Right cardiac atrium (tissue), 5 donors: ENCODE measurements at places on chromosomes 1 and 21.
A peak's percentile ranks its signal among the peaks of the same experiment; 100 is the strongest.

DNA sequence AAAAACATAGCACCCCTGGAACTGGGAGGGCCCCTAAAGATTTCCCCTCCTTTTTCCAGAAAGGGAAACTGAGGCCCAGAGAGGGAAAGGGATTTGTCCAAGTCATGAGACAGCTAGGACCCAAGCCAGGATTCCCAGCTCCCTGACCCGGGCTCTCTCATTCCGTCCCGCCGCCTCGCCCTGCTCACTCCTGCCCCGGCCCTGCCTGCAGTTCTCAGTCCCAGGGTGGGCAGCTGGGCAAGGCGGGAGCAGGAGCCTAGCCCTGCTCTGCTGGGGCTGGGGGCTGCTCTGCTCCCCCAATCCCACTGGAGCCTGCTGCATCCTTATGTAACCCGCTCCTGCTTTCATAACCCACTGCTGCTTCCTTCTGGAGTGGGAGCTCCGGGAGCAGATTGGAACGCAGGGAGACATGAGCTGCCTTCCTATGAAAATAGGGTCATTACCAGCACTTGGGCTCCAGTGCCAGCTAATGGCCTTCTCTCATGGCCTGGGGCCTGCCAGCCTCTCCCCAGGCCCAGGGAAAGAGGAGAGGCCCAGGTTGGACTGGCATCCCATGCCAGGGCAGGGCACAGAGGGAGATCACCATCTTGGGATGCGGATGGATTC is 84.5 kb downstream of the CAMK2N1 start:
- DNase-seq, result no peak

- no peak for DNase-seq
Observed at GRCh38 chr1:213296558-213296957, 245.5 kb downstream of the RPS6KC1 start.

DNA sequence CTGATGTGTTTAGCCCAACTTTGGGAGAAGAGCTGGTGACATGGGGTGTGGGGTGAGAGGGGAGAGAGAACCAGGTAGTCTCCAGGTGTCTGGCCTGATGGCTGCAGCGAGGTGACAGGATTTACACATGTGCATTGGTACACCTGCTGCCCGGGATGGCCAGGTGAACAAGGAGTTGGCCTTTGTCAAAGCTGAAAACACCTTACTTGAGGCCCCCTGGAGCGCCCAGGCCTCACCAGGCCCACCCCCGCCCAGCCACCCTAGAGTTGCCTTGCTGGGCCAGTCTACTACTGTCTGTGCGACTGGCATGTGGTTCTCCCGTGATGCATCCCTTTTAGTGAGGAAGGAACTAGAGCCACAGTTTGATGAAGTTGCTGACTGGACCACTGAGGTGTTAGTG is 90.5 kb downstream of the ADARB1 start:
- no peak for DNase-seq

DNA sequence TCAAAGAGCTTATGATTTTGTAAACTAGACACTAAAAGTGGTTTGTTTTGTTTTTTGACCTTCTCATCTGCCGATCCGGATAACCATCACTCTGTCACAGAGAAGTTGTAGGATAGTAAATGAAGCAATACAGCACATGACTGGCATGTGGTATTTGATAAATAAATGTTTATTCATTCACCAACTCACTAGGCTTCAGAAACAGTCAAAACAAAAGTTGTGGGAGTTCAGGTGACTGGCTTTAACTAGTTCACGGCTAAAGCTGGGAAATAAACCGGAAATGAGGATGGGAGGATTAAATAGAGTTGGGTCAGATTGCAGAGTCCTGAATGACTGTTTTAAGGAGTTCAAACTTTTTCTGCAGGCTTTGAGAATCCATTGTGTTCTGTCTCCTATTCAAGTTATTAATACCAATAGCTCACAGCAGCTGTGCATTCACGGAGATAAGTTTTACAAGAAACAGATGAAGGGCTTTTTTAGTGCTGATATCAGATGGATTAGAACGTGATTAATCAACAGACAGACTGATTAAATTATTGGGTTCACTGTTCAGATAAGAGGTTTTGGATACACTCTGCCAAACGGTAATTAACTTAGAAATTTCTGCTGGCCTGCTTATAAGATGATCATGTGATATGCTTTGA is 463.3 kb downstream of the DPYD start:
- no peak for DNase-seq

DNA sequence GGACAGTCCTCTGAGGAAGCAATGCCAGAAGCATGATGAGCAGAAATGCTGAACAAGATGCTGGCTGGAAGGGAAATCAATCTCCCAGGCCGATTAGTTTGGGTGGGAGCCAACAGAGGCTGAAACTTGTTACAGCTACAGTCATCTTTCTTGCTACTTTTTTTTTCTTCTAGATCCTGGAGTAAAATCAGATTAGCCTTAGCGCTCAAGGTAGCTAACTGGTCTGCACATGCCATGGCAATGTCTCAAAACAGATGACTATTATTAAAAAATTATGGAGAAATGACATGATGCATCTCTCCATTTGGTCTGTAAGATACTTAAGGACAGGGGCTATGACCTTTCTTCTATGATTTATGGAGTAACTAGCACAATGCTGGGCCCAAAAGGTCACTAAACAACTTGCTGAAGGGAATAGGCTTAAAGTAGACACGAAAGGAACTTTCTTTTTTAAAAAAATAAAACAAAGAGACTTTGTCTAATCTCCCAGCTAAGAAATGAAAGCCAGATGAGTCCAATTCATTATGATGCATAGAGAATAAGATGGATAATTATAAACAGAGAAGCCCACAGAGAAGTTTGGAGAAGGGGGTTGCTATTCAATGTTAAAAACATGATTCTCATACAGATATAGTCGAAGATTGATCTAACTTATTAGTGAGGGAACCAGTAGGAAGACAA is 42.5 kb downstream of the UTP25 start:
- no peak for DNase-seq

DNA sequence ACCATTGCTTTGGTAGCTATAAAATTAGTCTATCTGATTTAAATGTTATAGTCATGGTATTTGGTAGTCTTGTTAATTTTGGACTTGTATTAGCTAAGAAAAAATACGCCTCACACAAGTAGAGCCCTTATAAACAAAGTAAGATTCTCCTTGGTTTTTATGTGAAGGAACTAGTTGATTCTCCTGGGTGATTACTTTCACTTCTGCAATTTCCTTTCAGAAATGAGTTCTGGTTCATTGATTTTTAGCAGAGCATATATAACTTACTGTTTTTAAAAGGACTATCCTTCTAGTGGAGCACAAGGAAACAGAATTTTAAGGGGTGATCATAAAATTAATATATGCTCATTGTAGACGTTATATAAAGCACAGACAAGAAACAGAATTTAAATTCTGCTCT is 120.1 kb downstream of the BACH1 start:
- no peak for DNase-seq

DNA sequence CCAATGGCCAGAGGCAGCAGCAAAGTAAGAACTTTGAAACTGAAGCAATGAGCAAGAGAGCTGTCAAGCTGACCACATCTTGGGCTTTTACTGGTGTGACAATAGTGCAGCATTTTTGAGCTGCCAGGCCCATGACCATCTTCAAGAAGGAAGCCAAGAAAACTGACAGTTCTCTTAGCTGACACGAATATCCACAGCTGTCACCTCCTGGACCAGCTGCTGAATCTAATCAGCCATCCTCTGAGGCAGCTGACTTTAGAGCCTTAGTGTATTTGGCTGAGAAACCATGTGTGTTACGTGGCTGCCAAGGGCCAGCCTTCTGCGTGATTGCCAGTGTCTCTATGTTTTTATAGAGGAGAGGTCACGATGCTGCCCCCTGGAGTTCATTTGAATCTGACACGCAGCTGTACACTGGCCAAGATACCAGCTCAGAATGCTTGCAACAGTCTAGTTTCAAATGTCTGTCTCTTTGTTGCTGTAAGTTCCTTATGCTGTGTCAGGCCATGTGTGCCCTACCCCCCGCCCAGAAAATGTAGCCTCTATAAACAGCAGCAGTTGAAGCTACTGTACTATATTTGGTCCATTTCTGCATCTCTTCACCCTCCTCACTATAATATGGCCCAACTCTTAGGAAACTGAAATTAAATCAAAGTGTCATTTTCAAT is 39.7 kb downstream of the PALMD start:
- peak; percentile 85 for DNase-seq

GRCh38 chr1:160865337-160865736 is 2.6 kb upstream of the CD244 start:
- no peak for DNase-seq

DNA sequence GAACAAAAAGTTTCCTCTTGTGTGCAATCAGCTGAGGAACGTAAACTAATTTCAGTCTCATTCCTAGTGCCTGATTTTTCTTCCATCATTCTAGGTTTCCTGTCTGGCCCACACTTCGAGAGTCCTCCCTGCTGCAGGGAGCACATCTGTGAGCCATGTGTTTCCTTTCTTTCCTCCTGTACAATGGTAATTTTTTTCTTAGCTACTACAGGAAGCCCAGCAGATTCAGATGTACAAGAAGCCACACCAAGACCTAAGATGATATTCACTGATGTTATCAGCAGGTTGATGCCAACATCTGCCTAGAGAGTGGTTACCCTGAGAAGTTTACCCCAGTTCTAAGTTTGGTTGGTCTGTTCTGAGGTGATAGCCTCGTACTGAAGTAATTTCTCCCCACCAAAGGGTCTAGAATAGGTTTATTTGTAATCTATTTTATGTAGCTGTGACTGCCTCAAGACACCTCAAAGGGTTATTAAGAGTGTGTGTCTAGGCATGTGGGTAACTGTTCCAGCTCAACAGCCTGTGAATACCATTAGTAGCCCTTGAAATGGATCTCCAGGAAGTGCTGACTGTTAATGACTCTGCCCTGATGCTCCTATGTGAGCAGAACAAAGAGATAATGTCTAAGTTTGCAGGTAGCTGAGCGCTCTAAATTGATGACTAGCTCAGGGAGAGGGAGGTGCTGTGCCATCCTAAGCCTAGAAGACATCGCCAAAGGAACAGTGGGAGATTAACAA is 31.7 kb upstream of the CLDN14 start:
- no peak for DNase-seq

GRCh38 chr1:55813618-55814017 is 598.5 kb upstream of the USP24 start:
- DNase-seq, result peak; percentile 78
